ENCODE measurements at places on chromosomes 1 and 21. TPM values are rescaled to one million over a fixed set of nuclear protein-coding genes. Genes with fewer than 3 reads are reported as not detected.

TIE1 gene
- total RNA-seq: 2.4 TPM

IL12RB2 gene
- not detected for total RNA-seq

TAGLN2 gene
- 155 TPM for total RNA-seq

PGBD2 gene
- 12.4 TPM for total RNA-seq

PER3 gene
- total RNA-seq: 3.8 TPM

BCL2L15 gene
- 89.8 TPM for total RNA-seq

SYDE2 gene
- 14.5 TPM for total RNA-seq

DMBX1 gene
- not detected for total RNA-seq

FCMR gene
- total RNA-seq: 51.6 TPM

PLA2G2F gene
- total RNA-seq: not detected

KLHDC9 gene
- total RNA-seq: 16.9 TPM

KIF21B gene
- total RNA-seq: 30.0 TPM

BARHL2 gene
- total RNA-seq: not detected
